ENCODE measurements at places on chromosomes 16 and 17.

DNA sequence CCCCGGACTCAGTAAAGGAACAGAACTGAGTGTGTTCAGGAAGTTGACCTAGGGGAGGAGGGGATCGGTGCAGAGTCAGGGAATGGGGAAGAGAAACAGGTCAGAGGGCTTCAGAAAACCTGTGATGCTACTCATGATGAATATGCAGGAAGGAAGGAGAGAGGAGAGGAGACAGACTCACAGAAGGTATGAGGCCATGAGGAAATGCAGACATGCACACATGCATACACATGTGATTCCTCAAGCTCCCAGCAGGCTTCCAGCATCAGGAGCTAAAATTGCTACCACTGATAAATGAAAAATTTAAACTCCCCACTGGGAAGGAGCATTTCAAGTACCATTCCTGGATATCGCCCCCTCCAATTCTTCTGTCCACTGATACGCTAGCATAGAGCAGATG is 262.6 kb downstream of the SLC39A11 start:
- DNase-seq, result no peak

- DNase-seq, result no peak
Observed at GRCh38 chr16:66402591-66403230, 24.4 kb upstream of the BEAN1 start.

DNA sequence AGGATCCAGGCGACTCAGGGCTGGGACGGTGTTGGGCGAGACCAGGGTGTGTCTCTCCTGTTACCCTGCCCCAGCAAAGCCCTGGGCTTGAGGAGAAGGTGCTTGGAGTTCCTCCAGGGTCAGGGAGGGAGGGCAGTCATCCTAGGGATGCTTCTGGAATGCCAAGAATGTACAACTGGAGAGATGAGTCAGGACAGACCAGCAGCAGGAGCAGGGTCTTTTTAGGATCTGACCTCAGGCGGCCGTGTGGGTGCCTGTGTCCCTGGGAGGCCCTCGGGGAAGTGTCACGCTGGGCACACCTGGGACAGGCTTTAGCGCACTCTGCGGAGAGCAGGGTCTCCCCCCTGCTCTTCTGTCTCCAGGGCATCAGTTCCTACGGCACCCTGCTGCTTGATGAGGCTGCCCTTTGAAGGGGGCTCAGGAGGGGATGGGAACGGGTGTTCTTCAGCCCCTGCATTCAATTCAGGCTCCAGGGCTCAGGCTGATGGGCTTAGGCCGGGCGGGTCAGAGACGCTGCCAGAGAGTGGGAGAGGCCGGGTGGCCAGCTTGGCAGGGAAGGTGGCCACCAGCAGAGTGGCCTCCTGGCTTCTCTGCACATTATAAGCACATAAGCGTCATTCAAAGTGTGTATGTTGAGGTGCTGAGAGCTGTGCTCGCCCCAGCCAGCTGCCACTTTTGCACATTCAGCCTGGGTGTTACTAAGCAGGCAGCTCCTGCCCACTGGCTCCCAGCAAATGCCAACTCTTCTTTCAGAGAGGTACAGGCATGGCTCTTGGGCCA is 8.4 kb upstream of the MTSS2 start:
- DNase-seq, result peak; percentile 23

- no peak for DNase-seq
Observed at GRCh38 chr16:79497606-79498350, 102.8 kb downstream of the MAF start.

DNA sequence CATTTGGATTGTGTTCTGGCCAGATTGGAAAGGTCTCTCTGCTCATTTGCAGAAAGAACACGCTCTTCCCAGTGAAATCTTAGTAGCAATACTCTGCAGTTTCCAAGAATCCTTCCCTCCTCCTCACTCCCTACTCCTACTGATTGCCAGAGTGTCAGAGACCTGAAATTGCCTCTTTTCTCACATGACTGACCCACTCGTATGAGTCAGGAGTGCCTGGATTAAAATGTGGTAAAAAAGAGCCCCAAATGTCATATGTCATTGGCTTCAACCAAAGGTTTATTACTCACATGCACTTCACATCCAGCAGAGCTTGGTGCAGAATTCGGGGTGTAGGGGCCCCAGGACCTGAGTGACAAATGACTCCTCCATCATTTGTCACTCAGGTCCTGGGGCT is 39.7 kb upstream of the IRX3 start:
- no peak for DNase-seq

DNA sequence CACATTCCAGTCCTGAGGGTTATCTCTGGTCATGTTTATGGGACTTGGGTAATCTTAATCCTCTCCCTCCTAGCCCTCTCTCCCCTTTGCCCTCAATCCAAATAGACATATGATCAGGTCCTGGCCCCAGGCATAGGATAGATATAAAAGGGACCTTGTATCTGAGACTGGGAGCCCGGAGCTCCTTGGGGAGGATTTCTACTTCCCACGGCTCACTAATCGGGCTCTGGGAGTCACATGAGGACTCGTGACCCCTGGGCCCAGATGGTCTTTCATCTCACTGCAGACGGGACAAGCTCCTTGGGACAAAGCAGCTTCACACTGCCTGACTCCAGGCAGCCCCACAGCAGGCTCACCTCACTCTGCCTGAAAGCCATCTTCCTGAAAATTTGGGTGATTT is 57.8 kb upstream of the LYRM9 start:
- no peak for DNase-seq

GRCh38 chr17:17710728-17711541 is 29.7 kb downstream of the RAI1 start:
- DNase-seq, result no peak

GRCh38 chr17:73560661-73561060 is 83.6 kb downstream of the SDK2 start:
- DNase-seq, result no peak

GRCh38 chr17:34412965-34413441 is 50.0 kb upstream of the CCL1 start:
- DNase-seq, result peak; percentile 65

- no peak for DNase-seq
Observed at GRCh38 chr17:77666881-77667395, 291.6 kb upstream of the TNRC6C start.

DNA sequence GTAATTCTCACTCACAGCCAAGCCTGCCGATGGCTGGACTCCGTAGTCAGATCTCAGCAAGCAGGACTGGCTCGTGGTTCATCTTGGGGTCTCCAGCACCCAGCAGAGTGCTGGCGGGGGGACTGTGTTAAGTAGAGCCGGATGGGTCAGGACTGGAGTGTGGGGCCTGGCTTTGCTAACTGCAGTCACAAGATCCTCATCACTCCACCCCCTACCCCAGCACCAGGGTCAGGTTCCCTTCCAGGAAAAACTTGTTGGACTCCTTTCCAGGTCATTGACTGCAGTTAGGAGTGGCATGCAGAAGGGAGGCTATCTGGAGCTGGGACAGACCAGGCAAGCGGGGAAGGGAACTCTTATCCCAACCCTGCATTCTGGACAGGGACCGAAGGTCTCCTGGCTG is 6.0 kb downstream of the CIITA start:
- no peak for DNase-seq

DNA sequence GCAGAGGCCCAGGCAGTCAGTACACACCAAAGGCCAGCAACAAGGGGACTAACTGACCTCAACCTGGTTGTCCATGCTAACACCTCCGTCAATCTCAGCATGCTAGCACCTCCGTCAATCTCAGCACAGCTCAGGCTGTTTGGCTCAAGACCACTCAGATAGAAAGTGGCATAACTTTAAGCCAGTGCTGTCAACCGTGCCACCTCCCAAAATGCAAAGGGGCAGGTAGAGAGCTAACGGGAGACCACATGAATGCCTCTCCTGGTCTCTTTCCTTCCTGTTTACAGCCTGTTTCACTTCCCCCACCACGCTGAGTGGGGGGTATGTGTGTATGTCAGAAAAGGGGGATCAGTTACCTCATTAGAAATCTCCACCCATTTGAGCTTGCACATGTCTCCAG is 3.3 kb downstream of the UBTF start:
- no peak for DNase-seq

GRCh38 chr17:43803758-43804157 is 23.5 kb downstream of the CFAP97D1 start:
- no peak for DNase-seq

- no peak for DNase-seq
Observed at GRCh38 chr17:61122326-61122913, 277.2 kb upstream of the TBX2 start.

- no peak for DNase-seq
Observed at GRCh38 chr16:13885700-13886099, 34.3 kb upstream of the ERCC4 start.

- no peak for DNase-seq
Observed at GRCh38 chr16:16830401-16830800, 451.5 kb downstream of the NPIPA7 start.

DNA sequence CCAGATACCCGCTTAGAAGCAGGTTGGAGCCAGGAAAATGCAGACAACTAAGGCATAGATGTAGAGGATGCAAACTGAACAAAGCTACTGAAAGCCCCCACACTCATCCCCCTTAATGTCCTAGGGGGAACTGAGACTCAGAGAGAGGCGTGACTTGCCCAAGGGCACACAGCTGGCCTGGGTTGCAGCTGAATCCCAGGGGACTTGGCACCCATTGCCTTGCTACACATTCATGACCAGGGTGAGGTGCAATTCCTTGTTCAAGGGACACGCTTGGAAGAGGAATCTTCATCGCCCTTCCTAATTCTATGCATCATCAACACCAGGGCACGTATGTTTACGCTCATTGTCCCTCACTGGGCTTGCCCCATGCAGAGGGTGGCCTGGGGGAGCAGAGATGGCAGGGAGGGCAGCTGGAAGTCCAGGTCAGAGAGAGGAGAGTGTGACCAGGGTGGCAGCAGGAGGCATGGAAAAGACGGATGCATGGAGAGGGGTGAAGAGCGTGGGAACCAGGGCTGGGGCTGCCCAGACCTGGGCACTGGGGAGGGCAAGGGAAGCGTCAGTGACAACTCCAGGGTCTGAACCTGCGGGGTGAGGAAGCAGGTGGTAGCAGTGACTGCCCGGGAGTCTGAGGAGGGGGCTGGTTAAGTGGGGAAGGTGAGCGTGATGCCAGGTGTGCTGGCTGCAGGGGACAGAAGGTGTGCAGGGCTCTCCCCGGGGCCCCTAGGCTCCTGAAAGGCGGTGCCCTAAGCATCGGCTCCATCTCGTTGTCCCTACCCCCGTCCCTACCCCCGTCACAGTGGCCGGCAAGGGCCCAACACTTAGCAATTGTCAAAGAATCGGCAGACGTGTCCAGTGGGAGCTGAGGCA is 267.1 kb upstream of the TNRC6C start:
- no peak for DNase-seq

DNA sequence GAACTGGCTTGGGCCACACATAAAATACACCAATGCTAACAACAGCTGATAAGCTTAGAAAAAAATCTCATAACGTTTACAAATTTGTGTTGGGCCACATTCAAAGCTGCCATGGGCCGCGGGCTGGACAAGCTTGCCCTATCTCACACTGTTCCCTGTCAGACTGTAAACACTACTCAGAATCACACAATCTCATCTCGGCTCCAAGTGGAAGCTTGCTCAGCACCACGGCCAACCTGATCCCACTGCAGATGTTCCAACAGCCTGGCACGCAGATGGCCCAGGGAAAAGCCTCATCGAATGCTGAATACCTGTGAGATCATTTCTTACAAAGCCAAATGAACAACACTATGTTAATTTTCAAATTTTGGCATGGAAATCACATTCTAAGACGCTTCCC is 125.8 kb downstream of the ANKRD11 start:
- no peak for DNase-seq

DNA sequence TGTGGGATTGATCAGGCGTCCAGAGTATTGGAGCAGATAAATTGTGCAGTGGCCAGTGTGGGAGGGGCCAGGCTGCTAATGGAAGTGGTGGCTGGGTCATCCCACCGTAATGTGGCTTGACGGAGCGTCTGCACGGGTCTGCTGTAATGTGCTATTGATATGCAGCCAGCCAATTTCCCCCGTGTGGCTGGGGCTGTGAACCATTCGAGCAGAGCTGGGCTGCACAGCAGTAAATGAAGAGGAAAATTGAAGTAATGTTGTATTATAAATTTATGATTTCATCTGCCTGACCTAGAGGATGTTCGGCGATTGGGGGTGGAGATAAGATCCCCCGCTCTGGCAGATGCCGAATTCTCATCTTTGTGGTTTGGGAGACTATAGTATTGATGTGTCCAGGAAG is 121.5 kb downstream of the CCDC182 start:
- DNase-seq, result no peak

DNA sequence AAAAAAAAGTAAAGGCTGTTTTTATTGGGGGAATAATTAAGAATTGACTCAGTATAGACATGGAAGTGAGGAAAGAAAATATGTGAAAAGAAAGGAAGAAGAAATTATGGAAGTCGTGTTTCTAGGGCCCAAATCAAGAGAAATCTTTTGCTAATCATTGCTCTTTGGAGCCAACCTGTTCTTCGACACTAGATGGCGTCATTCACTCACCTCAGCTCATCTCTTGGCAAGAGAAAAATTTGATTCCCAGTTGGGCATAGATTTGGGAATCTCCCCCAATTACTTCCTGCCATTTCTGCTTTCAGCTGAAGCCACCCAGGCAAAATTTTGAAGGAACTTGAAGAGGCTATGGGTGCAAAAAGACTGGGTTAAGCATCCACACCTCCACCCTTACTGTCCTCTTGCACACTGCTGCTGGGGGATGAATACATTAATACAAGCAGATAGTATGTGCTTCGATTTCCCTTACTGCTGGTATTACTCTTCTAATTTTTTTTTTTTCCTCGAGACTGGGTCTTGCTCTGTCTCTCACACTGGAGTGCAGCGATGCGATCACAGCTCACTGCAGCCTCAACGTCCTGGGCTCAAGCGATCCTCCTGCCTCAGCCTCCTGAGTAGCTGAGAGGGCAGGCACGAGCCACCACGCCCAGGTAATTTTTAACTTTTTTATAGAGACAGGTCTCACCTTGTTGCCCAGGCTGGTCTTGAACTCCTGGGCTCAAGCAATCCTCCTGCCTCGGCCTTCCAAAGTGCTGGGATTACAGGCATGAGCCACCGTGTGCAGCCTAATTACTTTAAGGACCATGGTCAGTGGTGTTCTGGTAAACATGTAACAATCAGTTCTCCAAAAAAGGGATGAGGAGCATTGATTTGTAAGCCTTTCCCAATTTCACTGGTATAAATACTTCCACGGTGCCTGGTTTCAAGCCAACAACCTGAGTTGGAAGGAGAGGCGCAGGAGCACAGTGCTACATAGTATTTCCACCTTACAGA is 13.5 kb downstream of the PSMD7 start:
- DNase-seq, result peak; percentile 73

- no peak for DNase-seq
Observed at GRCh38 chr17:347309-347899, 5.2 kb downstream of the RPH3AL start.

- no peak for DNase-seq
Observed at GRCh38 chr17:66645259-66645658, 189.7 kb upstream of the CACNG5 start.

DNA sequence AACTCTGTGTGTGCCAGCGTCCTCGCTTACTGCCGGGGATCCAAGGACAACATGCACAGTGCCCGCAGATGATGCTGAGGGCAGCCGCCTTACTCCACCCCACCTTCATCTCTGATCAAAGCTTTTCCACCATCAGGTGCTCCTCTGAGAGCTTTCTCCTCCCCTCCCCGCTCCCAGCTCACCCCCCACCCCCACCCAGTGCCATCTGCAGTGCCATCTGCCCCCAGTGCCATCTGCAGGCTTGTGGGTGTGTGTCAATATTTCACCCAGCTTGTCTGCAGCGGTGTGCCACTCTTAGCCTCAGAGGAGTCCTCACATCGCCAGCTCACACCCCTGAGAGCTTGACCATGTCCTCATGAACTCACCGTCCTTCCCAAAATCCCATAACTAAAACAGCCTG is 98.2 kb upstream of the NOL11 start:
- no peak for DNase-seq

Data from hematopoietic multipotent progenitor cell treated with erythropoietin and hydrocortisone succinate and interleukin-3 and kit ligand, for 17 days (in vitro differentiated cells).